ENCODE measurements at places on chromosomes 7 and 10.

GRCh38 chr10:5776881-5777197 is 36.4 kb downstream of the GDI2 start:
- DNase-seq: no peak

DNA sequence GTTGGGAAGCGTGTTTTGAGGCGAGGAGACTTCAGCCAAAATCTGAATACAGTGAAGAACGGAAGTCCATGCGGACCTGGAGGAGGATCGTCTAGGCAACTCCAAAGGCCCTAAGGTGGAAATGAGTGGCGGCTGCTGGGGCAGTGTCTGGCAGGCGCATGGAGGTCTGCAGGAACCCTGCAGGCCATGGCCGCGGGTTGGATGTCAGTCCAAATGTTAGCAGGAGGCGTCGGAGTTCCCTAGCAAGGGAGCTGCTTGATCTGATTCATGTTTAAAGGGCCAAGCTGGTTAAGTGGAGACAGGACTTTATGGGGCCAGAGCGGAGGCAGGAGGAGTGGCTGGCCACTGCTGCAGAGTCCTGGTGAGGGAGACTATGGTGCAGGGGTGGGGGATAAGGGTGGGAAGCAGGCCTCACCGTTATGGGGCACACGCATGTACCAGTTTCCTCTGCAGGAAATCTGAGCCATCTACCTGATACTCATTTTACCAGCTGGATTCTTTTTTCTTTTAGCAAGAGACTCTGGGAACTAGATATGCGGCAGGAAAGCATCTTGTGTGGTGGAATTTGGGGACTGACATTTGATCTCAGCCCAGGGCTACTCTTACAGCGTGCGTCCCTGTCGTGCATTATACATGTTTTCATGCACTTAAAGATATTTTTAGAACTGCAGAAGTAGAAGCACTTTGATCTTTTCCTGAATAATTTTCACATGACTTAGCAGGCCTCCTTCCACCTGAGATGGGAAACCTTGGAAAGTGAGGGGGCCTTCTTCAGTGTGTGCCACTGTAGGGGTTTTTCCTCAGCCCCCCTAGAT is 6.6 kb upstream of the REPIN1 start:
- no peak for DNase-seq

DNA sequence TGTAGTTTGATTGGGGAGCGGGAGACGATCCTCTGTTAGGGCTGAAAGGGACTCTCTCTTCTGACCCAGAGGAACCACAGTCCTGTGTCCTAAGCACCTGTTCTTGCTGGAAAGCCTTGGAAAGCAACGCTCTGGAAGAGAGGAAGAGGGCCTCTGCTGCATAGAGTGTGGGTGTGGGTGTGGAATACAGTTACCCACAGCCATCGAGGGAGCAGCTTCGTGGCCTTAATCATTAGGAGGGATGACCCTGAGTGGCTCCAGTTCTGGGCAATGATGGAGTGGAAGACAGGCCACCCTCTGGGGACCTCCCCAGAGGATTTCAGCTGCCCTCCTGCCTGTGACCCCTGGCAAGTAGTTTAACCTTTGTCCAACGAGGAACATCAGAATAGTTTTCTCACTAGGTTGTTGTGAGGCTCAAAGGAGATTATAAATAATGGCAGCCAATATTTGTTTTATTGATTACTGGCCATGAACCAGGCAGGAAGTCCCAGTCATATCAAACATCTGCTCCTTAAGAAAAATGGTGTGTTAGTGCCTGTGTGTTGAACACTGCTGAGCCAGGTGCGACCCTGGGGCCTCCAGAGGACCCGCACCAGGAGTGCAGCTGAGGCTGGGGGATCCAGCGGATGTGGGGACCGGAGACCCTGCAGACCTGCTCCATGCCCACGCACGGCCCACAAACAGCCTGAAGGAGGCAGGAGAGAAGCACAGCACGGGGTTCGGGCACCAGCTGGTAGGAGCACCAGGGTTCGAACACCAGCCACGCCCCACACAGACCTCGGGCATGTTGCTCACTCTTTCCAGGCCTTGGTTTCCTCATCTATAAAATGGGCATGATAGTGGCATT is 35.6 kb downstream of the FAM241B start:
- no peak for DNase-seq

DNA sequence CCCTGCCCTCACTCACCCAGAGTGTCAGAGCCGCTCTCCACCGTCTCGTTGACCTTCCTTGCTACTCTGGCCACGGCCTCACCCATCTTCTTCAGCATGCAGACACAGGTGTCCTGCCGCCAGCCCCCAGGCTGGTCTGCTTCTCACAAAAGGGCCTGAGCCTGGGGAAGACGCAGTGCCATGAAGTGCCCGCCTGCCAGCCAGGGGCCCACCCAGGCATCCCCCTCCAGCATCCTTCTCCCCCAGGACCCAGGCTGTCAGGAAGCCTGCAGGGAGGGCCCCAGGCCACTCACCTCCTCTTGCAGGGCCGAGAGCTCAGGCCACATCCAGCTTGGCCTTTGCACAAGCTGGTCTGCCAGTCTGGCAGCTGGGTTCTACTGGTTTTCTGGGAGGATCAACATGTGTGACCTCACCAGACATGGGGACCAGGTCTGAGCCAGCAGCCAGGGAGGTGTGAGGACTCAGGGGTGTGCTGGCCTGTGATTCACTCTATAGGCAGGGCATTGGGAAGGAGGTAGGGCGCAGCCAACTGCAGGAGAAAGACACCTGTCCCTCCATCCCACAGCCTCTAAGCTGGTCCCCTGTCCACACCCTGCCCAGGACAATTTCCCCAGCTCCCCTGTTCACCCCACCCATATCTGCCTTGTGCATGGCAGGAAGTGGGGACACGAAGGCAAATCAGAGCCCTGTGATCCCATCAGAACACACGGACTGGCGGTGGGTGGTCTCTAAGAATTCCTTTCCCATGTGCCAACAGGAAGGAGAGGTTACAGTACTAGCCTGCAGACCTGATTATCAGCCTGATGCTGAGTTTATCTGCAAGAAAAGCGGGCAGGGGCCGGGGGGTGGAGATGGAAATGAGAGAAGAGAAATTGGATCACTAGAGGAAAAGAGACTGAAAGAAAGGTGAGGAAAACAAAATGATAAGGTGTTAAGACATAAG is 5.7 kb downstream of the LRRC20 start:
- DNase-seq: no peak

GRCh38 chr10:119443970-119444660 is 98.4 kb downstream of the RGS10 start:
- no peak for DNase-seq

DNA sequence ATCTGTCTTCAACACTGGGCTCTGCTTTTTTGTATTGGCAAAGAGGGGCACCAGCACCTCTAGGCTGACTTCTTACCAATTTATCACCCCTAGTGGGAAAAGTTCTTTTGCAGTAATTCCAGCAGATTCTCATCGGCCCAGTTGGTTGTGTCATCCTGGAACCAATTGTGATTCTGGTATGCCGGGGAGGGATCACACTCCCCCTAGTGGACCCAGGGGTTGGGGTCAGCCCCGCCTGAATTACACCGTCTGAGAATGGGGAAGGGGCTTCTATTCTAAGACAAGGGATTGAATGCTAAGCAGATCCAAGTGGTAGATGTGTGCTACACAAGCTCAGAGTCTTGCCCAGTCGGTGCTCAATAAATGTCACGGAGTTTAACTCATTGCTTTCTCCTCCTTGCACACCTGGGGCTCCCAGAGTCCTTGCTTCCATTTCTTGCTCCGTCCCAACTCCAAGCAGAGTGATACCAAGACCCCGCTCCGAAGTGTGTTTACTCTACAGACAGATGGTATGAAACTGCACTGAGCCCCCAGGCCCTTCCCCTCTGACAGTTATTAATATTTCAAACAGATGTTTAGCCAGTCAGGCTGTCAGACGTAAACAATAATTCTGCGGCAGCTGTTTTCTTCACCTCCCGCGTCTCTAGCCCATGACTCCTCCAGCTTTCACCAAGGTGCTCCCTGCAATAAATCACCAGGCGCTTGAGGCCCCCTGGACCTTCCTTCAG is 71.9 kb downstream of the C10orf105 start:
- no peak for DNase-seq

- no peak for DNase-seq
Measured at GRCh38 chr10:11161910-11162309, 144.2 kb downstream of the CELF2 start.

DNA sequence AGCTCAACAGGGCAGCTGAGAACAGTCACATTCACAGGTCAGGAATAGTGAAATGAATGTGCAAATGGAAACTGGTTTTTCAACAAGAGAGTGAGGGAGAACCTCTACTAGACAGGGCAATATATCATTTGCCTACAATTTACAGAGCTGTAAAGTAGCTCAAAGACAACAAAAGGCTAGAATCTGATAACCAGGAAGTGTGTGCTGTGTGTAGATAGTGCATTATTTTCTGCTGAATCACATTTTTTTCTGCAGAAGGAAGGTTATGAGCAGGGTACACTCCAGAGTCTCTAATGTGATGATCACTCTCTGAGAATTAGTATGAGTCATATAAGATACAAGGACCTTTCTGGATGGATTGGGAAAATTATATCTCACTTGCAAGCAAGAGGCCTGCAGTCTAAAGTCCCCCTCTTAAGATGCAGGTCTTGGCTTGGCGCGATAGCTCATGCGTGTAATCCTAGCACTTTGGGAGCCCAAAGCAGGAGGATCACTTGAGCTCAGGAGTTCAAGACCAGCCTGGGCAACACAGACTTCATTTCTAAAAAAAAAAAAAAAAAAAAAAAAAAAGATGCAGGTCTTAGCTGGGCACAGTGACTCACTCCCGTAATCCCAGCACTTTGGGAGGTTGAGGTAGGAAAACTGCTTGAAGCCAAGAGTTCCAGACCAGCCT is 59.9 kb upstream of the COBL start:
- DNase-seq: no peak

- DNase-seq: no peak
Measured at GRCh38 chr7:98917331-98917730, 39.0 kb downstream of the TRRAP start.

DNA sequence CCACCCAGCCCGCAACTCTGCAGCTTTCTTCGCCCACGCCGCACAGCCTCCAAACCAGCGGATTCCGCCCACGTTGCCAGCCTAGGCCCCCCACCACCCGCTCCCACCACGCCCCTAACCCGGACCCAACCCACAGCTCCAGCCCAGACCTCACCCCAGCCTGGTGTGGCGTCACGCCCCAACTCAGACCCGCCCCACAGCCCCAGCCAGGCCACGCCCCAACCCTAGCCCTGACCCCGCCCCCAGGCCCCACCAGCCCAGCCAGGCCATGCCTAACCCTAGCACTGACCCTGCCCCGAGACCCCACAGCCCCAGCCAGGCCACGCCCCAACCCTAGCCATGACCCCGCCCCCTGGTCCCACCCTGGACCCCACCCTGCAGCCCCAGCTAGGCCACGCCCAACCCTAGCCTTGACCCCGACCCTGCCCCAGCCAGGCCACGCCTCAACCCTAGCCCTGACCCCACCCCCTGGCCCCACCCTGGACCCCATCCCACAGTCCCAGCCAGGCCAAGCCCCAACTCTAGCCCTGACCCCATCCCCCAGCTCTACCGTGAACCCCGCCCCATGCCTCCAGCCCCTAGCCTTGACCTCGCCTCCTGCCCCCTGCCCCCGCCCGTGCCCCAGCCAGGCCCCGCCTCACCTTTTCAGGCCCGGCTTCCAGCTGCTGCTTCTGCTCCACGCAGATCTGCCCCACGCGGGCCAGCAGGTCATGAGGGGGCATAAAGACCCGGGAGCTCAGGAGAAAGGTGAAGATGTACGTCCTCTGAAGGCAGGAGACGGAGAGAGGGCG is 64.0 kb downstream of the RASGEF1A start:
- no peak for DNase-seq

DNA sequence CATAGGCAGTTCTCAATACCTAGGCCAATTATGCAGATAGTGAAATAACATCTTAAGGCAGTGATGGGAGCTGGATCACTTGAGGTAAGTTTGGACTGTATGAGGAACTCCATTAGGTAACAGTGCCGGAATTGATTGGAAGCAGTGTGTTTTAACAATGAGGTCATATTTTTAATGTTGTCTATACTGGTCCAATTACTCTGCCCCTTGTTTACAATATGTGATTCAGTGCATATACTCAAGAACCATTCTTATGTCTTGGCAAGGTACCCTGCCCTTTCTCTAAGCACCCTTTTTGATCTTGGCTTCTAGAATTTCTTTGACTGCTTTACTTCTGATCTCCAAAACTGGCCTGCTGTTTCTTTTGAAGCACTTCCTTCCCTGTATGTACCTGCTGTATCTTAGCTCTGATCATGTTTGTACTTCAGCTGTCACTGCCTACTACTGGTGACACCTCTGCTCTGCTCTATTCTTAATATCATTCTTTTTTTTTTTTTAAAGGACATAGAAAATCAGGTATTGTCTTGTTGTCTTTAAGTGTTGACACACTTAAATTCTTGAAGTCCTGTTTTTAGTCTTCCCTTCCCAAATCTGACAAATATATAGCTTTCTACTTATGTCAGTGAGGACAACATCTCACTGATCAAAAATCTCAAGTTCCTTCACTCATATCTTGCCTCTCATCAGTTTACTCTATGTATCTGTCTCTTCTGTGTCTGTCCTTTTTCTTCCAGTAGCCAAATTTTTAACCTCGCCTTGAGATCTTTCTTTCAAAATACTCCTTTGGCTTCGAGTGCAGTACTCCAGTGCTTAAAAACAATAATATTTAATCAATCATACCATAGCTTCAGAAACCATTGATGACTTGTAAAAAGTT is 46.4 kb upstream of the RPA3 start:
- DNase-seq: no peak

GRCh38 chr10:106493226-106493625 is 671.3 kb downstream of the SORCS1 start:
- DNase-seq: no peak
